H1 (cell line): ENCODE measurements at places on chromosomes 1 and 21. TPM values are rescaled to one million over a fixed set of nuclear protein-coding genes. Genes with fewer than 3 reads are reported as not detected.
A peak's percentile ranks its signal among the peaks of the same experiment; 100 is the strongest.

FGR gene
- 0.22 and 0.36 TPM in 2 replicates for total RNA-seq

DNA sequence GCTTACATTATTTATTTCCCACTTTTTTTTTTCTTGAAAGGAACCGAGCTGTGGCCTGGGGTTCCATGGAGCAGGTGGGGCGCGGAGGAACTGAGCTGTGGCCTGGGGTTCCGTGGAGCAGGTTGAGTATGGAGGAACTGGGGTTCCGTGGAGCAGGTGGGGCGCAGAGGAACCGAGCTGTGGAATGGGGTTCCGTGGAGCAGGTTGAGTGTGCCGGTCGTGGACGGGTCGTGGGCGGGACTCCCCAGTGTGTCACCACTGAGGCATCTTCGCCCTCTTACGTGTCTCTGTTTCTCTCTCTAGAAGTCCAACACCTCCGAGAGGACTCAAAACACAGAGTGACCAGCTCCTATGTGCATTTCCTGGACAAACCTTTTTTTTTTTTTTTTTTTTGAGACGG is 1.2 kb upstream of the SCNN1D start:
- DNase-seq: no peak
- no peak overlapping the region for H3K27ac ChIP-seq
- no peaks in the 10 kb centered on the region; the same call in 1 of the 2 replicates for H3K27me3 ChIP-seq
- no peaks in the 10 kb centered on the region for H3K36me3 ChIP-seq
- H3K4me1 ChIP-seq: 0 out of 2 replicates have a peak, but pooled peaks cover 7% of the 10 kb centered on the region

- H3K4me1 ChIP-seq: peaks cover 8% of the 10 kb centered on the region
- H3K27ac ChIP-seq: no peak overlapping the region
- H3K36me3 ChIP-seq: no peaks in the 10 kb centered on the region
- no peak overlapping the region for H3K4me3 ChIP-seq
- H3K27me3 ChIP-seq: 0 out of 2 replicates have a peak, but pooled peaks cover 2% of the 10 kb centered on the region
These were observed 26.6 kb downstream of the IL6R start for GRCh38 chr1:154431586-154432373.

DNA sequence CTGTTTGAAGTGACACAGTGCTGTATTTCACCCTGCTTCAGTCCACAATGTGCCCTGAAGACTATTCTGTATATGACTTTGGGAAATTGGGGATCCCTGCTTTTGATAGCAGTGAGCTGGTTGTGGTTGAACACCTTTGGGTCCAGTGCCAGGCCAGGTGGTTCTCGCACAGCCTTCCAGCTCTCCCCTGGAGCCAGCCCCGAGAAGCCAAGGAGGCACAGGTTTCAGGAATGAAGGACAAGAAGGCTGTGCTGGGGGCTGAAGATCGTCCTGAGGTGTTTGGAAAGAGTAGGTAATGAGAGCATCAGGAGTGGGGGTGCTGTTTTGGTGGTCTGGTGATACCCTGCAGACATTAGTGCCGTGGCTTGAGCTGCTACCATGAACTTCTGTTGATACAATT is 131.4 kb upstream of the COL6A1 start:
- no peak for DNase-seq
- H3K4me1 ChIP-seq: peaks cover 3% of the 10 kb centered on the region; the same call in 1 of the 2 replicates
- H3K27me3 ChIP-seq: no peaks in the 10 kb centered on the region
- H3K27ac ChIP-seq: no peak overlapping the region
- no peaks in the 10 kb centered on the region for H3K36me3 ChIP-seq
- no peak overlapping the region for H3K4me3 ChIP-seq

DNA sequence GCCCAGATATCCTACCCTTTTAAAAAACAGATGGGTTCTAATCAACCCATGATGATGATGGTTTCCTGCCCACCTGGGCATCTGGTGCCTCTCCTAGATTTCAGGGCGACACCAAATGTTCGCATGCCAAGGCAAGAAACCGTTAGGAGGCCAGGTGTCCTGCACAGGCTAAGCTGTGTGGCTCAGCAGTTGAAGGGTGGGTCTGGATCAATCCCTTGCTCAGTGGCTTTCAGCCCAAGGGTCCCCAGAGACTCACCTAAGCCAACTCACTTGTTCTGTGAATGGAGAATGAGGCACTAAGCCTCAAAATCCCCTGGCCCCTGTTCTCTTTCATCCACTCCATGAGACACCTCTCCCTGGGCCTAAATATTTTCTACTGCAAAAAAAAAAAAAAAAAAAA is 169.1 kb upstream of the EDN2 start:
- H3K4me1 ChIP-seq: peaks cover 3% of the 10 kb centered on the region; the same call in 1 of the 2 replicates
- H3K27ac ChIP-seq: no peak overlapping the region
- peaks cover 1% of the 10 kb centered on the region; the same call in 1 of the 2 replicates for H3K27me3 ChIP-seq
- no peak for DNase-seq

TIPRL gene
- total RNA-seq: 23.8 and 27.4 TPM in 2 replicates

NLRP3 gene
- total RNA-seq: 0.19 and 0.23 TPM in 2 replicates

DNA sequence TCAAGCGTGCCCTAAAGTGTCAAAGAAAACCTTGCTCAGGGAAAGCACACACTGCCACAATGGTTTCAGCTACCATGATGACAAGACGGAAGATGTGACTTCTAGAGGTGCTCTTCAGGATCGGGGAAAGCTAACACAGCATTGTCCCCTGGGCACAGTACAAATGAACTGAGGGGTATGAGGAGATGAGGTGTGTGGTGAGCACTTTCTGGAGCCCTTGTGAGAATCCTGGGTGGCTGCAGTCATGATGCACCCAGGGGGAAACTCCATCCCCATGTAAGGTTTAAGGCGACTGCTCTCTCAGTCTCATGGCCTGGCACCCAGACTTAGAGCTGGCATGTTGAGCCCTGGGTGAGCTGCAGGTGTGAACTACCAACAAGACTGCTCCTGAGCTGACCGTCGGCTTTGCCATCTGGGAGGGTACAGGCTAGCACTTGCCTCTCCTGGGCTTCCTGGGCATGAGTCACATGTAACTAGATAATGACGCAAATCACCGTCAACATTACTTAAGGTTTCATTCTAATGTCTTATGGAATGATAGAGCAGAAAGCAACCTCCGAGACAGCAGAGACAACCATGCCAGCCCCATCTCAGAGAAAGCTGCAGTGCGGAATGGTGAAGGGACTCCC is 144.6 kb downstream of the CLIC6 start:
- 0 out of 2 replicates have a peak, but pooled peaks cover 2% of the 10 kb centered on the region for H3K4me1 ChIP-seq
- DNase-seq: no peak
- H3K27me3 ChIP-seq: no peaks in the 10 kb centered on the region
- H3K27ac ChIP-seq: no peak overlapping the region
- H3K36me3 ChIP-seq: no peaks in the 10 kb centered on the region

DNA sequence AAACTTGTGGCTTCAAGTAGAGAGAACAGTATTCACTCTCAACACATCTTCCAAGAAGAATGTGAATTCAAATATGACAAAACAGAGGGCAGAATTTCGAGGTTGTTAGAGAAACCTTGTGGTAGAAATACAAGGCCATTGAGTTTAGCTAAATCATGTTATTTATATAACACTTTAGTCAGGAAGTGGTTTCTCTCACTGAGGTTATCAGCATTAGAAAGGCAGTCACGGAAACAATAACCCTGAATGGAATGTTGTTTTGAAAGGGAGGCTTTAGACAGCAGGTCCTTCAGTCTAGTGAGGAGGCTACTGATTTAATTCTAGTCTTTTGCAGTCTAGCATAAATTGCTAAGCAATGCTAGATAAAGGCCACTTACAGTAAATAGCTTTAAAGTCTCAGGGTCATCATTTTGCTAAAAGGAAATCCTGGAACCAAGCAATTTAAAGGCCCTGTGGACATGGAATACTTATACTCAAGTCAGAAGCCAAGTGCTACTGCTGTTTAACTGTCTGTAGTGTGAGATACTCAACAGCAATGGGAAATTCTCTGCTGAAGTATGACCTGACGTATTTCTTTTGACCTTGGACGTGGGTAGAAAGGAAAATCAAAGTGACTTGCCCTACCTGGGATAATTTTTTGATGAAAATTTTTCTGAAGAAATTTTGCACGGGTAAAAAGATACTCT is 89.0 kb upstream of the CHODL start:
- H3K36me3 ChIP-seq: no peaks in the 10 kb centered on the region
- H3K27ac ChIP-seq: 0 out of 2 replicates have a peak overlapping the region, but pooled peaks have one; percentile 16
- no peaks in the 10 kb centered on the region for H3K27me3 ChIP-seq

DNA sequence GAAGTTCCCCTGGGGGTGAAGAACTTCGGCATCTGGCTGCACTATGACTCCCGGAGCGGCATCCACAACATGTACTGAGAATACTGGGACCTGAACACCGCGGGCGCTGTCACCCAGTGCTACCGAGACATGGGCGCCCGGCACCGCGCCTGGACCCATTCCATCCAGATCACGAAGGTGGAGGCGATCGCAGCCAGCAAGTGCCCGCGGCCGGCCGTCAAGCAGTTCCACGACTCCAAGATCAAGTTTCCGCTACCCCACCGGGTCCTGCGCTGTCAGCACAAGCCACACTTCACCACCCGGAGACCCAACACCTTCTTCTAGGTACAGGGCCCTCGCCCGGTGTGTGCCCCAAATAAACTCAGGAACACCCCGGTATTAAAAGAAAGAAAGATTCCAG is 22.0 kb upstream of the SLC9A1 start:
- H3K36me3 ChIP-seq: no peaks in the 10 kb centered on the region
- DNase-seq: no peak
- H3K27me3 ChIP-seq: no peaks in the 10 kb centered on the region
- H3K4me3 ChIP-seq: no peak overlapping the region

GRCh38 chr1:234970731-234971476 is 157.7 kb downstream of the TOMM20 start:
- peaks cover 4% of the 10 kb centered on the region; the same call in 1 of the 2 replicates for H3K27me3 ChIP-seq
- peak; percentile 68 for DNase-seq
- peaks cover 31% of the 10 kb centered on the region for H3K4me1 ChIP-seq

- no peaks in the 10 kb centered on the region for H3K27me3 ChIP-seq
- no peak for DNase-seq
- H3K4me3 ChIP-seq: no peak overlapping the region
- H3K4me1 ChIP-seq: no peaks in the 10 kb centered on the region
These were observed 18.6 kb upstream of the PADI1 start for GRCh38 chr1:17186216-17186909.
